ENCODE measurements at places on chromosomes 11 and 22. TPM values are rescaled to one million over a fixed set of nuclear protein-coding genes. Genes with fewer than 3 reads are reported as not detected.

The GAL3ST3 gene
- polyA plus RNA-seq, result 4.6 TPM

The MYBPC3 gene
- polyA plus RNA-seq, result 0.64 TPM

The SLC17A6 gene
- not detected for polyA plus RNA-seq

The LDHAL6A gene
- 0.44 TPM for polyA plus RNA-seq

The ART5 gene
- 3.3 TPM for polyA plus RNA-seq

The MS4A6A gene
- polyA plus RNA-seq, result 21.0 TPM

The HPS4 gene
- polyA plus RNA-seq, result 30.4 TPM

The ATP5MG gene
- polyA plus RNA-seq, result 486 TPM

DNA sequence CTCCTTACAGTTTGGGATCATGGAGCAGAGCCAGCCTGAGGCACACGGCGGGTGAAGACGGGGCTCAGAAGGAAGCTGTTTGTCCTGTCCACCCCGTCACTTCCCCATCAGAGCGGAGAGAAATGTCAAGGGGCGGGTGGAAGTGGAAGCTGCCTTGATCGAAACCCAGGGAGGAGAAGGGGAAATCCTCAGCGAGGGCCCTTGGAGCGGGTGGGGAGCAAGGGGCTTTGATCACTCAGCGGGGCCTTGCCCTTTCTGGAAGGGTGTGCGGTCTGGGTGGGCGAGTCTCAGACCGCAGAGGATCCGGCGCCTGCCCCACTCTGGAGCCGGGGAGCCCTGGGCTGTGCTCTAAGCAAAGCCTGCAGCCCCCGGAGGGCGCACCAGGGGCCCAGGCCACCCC, 320.4 kb downstream of the NTM start:
- no peak for DNase-seq

- no peak for DNase-seq
Observed at GRCh38 chr11:112961751-112962578, 745 bp downstream of the NCAM1 start.

- DNase-seq, result no peak
Observed at GRCh38 chr22:32476281-32477195, 1.9 kb downstream of the FBXO7 start.

- no peak for DNase-seq
Observed at GRCh38 chr22:29831958-29832357, 6.1 kb downstream of the ASCC2 start.

- DNase-seq, result no peak
Observed at GRCh38 chr11:118883368-118884071, at the start of gene CXCR5. TSS of gene CXCR5 (plus strand) at chr11:118883892. CDS start at chr11:118883942, 50 bp downstream.

- no peak for DNase-seq
Observed at GRCh38 chr11:46835897-46836296, 10.2 kb downstream of the CKAP5 start.

DNA sequence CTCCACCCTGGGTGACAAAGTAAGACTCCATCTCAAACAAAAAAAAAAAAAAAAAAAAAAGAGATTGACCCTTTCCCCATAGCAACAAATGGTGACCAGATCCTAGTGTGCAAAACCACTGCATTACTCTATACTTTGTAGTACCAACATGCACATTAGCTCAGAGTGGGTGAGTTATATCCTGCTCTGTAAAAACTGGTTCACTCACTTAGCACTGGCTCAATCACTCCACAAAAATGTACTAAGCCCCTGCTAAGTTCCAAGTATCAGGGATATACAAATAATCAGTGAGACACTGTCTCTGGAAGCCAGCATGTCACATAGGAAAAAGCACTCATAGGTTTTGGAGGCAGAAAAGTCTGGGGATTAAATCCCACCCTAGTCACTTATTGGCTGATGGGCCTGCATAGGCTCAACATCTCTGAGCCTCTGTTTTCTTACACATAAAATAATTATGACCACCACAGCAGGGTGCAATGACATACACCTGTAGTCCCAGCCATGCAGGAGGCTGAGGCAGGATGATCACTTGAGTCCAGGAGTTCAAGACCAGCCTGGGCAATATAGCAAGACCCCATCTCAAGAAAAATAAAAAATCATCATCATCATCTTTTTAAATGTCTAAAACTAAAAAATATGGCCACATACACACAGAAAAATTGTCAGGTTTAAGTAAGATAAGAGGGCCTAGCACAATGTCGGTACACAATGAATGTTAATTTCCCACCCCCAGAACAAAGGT, 11.9 kb downstream of the FAM168A start:
- no peak for DNase-seq

- peak; percentile 74 for DNase-seq
Observed at GRCh38 chr22:32528984-32529982, 54.7 kb downstream of the FBXO7 start.

GRCh38 chr22:43884600-43885318, 7.1 kb downstream of the PNPLA5 start:
- DNase-seq, result no peak

GRCh38 chr11:117489999-117490679, 162.5 kb downstream of the CEP164 start:
- no peak for DNase-seq

- no peak for DNase-seq
Observed at GRCh38 chr11:71505781-71506180, 21.3 kb upstream of the KRTAP5-7 start.

DNA sequence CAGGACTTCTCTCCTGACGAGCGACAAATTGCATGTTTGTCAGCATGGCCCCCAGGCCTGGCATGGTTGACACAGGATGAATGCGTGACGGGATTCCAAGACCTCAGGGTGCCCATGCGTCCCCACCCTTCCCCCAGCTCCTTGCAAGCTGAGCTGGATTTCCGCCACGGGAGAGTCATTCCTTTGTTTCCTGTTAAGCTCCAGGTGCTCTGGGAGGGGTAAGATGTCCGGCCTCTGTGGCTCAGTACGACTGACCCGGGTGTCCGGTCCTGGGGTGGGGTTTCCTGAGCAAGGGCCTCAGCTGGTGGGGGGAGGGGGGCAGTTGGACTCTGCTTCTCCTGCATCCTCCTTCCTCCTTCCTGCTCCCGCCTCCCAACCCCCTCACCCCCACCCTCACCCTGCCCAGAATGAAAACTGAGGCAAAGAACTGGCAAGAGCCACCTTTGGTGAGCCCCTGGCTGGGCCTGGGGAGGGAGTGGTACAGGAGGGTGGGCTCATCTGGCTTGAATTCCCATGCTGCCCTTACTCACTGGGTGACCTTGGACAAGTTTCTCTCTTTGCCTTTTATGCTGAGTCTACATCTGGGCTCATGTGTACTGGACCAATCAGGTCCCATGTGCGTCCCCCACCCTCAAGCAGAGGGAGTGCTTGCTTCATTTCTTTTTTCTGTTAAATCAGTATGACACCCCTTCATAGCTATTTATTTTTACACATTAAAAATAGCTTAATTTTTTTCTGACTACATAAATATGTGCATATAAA, 2.5 kb downstream of the CDC42EP2 start:
- no peak for DNase-seq

GRCh38 chr22:39233710-39234471, 10.9 kb downstream of the PDGFB start:
- DNase-seq, result no peak

DNA sequence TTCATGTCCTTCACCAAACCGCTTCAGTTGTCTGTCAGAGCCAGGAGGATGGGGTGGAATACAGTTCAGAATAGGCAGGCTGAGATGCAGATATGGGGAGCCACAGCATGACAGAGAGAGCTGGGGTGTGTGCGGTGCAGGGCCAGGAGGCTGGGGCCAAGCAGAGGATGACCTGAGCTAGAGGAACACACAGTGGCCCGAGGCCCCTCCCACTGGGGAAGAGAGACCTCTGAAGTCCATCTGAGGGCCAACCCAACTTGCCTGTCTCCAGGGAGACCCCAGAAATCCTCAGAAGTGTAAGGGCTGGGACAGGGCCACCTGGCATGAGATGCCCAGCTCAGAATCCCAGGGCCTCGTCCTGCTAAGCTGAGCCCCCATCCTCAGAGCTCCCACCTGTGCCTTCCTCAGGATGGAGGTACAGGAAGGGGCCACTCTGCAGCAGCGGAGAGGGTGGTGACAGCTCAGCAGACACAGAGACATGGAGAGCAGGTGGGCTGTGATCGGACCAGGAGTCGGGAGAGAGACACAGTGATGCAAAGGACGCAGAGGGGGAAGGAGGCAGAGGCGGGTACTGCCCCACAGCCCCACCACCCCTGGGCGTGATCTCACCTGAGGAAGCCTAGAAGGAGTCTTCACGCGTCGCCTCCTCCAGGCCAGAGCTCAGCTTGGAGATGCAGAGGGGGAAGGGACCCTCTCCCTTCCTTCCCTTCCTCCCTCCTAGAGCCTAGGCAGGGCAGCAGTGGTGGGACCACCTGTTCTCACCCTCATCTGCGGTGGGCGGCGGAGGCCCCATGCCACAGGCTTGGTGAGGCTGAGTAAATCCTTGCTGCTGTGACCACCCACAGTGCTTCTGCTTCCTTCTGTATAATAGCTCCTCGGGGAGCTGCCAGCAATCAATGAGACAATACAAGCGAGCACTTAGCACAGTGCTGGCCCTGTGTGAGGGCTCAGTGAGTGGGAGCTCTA, 9.1 kb upstream of the TUB start:
- no peak for DNase-seq

- DNase-seq, result no peak
Observed at GRCh38 chr11:114042234-114042633, 17.3 kb upstream of the ZBTB16 start.

DNA sequence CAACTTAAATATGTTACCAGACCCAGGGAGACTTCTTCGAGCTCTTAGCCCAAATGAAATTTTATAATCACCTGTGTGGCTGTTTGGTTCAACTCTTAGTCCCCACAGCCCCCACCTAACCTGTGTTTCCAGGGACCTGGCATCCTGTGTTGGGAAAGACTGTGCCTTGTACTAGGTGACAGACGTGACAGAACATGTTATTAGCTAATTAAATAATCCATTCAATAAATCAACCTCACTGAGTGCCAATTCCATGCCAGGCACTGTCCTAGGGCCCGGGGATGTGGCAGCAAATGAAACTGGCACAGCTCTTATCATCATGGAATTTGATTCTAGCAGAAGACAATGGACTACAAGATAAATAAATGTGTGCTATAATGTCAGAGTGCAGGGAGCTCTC, 431.9 kb downstream of the MIAT start:
- no peak for DNase-seq

GRCh38 chr11:79864882-79865281, 424.1 kb upstream of the TENM4 start:
- DNase-seq, result no peak

- no peak for DNase-seq
Observed at GRCh38 chr11:134017511-134018430, 51.1 kb upstream of the JAM3 start.

GRCh38 chr11:78083021-78083420, 3.4 kb upstream of the NDUFC2 start:
- DNase-seq, result no peak

- no peak for DNase-seq
Observed at GRCh38 chr11:17611503-17612220, 64.6 kb downstream of the OTOG start.

DNA sequence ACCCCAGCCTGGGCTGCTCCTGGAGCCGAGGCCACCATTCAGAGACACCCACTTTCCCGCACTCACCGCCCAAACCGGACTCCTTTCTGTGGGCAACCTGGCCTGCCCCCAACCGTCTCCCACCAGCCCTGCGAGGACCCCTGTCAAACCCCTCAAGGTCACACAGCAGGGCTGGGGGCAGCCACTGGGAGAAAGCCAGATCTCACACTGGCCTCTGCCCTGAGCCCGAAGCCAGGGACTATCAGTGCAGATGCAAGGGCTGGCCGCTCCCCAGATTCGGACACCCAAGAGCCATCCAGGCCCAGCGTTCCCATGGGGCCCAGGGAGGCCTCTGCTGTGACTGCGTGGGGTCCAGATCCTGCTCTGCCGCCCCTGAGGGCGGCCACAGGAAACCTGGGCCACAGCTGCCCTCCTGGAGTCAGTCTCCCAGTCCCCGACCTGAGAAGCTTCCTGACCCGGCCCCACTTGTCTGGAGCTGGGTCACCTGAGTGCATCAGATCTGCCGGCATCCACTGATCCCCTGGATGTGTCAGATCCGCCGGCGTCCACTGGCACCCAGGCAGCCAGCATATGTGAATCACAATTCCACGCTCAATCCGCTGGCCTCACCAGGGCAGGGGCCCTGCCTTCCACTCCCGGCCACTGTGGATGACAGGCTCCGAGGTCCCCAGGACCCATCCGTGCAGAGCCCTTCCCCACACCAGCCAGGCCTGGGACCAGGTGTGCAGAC, 139.7 kb downstream of the BRD1 start:
- no peak for DNase-seq

DNA sequence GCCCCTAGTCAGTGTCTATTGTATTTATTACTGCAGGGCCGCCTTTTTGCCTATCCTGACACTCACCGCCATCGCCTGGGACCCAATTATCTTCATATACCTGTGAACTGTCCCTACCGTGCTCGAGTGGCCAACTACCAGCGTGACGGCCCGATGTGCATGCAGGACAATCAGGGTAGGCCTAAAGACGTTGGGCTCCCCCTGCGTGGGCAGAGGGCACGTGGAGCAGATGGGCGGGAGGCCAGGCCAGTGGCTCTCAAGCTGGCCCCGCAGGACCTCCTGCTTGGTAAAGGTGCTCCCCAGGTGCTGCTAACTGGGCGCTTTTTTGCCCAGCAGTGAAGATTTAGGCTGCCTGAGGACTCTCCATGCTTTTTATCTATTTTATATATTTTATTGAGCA, 22.5 kb downstream of the CAT start:
- DNase-seq, result no peak

GRCh38 chr22:29912605-29913398, 29.8 kb downstream of the MTMR3 start:
- no peak for DNase-seq

DNA sequence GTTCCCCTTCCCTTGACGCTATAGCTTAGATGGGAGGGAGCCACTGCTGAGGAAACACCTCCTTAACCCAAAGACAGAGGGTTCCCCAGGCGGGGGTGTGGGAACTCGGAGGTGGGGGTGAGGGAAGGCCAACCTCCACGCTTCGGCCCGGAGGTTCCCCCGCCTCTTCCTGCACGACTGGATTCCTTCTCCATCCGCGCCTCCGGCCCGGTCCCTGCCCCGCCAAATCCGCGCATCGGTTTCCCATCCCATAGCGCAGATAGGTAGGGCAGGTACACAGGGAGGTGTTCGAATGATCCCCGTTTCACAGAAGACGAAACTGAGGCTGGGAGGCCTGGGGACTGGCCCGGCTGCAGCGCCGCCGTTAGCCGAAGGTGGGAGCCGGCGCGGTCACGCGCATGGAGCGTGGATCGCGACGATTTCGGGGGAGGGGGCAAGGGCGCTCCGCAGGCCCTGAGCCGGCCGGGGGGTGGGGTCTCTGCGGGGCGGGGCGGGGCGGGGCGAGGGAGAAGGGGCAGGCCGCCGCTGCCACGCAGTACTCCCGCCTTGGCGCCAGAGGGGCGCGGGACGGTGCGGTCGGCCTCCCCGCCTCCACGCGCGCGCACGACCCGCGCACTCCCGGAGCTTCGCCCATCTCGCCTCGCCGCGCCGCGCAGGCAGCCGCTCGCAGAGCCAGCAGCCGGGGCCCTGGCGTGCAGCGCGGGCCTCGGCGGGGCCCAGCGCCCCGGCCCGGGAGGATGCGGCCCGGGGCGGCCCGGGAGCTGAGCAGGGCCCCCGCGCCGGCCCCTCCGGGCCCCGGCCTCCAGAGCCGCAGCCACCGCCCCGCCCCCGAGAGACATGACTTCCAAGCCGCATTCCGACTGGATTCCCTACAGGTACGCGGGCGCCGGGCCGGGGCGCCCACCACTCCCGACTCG, at the start of gene TUB:
TUB (plus strand) TSS at position 538 of the 917 bp plus-strand sequence; CDS start at position 838, 300 bp downstream.
- no peak for DNase-seq
